ENCODE measurements at places on chromosomes 1 and 21. TPM values are rescaled to one million over a fixed set of nuclear protein-coding genes. Genes with fewer than 3 reads are reported as not detected.

GRCh38 chr1:178935610-178936009, 64.7 kb upstream of the ANGPTL1 start:
- DNase-seq: no peak

DNA sequence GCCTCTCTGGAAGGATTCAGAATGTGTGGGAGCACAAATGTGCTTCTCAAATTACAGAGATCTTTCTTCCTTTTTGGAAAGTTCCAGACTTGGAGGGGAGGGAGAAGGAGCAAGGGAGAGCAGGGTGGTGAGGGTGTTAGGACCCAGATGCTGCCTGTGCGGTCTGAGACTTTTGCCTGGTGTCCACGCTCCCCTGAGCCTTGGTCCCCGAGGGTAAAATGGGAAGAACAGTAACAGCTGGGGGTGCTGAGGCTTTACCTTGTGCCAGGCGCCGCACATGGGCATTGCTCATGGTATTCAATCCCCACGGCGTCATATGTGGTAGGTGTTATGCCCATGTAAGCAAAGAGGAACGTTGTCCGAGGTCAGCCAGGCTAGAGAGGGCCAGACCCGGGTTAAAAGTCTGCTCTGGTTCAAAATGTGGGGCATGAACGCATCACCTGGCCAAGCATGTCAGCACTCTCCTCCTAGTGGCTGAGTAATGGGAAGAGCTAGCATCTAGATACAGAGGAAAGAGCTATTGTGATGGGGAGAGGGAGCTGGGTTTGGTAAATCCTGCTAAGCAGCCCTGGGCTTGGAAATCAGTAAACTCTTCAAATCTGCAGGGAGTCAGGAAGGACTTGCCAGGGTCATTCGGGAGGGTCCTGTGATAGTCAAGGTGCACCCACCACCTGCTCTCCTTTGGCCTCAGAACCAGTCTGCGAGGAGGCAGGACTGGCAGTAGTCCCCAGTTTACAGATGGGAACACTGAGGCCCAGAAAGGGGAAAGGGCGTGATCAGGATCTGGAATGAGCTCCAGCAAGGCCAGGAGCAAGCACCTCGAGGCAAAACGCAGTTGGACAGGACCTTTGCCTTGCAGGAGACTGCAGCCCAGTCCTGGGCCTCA, 4.5 kb upstream of the RUNX3 start:
- no peak for DNase-seq

GRCh38 chr21:22900490-22900889, 1902.3 kb downstream of the NCAM2 start:
- no peak for DNase-seq

DNA sequence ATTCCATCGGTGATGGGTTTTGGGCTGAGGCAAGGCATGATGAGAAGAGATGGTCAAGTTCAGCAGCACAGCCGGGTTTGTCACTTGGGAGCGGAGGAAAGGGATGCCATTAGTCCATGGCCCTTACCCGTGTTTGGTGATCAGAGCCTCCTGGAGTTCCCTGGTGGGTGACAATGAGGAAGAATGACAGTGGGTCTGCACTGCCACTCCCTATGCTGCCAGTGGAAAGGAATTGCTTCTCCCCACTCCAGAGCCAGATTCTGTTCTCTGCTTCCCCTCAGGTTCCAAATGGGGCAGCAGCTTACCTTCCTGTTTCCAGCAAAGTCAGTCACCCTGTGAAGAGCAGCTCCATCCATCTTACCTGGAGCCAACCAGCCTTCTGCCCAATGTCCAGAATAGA, 393.1 kb downstream of the PTPRU start:
- DNase-seq: no peak

GRCh38 chr1:7404046-7404742, 366.9 kb upstream of the VAMP3 start:
- no peak for DNase-seq

GRCh38 chr1:26321315-26322041, 3.7 kb downstream of the CD52 start:
- DNase-seq: peak; percentile 90

DNA sequence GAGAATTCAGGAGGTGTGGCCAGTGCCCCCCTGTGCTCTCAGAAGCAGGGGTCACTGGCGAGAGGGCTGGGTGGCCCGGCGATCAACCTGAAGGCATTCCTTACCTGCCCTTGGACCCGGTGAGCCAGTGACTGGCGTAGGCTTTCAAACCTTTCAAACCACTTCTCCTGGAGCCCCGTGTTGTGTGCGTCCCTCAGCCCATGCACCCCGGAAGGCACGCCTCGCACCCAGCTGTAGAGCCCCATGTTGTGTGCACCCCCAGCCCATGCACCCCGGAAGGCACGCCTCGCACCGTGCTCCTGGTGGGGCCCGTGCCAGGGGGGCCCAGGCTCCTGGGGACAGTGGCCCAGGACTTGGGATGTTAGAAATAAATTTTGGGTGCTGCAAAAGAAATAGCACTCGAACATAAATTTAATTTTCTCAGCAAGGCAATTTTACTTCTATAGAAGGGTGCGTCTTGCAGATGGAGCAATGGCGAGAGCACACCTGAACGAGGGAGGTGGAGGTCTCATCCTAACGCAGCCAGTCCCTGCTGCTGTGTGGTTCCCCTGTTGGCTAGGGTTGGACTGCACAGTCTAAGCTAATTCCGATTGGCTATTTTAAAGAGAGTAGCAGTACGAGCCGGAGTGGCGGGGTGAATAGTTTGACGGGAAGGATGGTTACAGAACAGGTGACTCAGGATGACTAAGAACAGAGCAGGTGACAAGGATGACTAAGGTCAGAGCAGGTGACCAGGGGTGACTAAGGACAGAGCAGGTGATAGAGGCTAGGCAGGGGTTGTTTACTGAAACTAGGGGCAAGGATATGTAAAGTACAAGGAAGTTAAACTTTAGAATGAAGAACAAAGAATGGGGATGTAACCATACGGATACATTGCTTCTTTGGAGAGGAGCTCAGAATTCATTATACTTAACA, 47.4 kb downstream of the PRKCZ start:
- no peak for DNase-seq

DNA sequence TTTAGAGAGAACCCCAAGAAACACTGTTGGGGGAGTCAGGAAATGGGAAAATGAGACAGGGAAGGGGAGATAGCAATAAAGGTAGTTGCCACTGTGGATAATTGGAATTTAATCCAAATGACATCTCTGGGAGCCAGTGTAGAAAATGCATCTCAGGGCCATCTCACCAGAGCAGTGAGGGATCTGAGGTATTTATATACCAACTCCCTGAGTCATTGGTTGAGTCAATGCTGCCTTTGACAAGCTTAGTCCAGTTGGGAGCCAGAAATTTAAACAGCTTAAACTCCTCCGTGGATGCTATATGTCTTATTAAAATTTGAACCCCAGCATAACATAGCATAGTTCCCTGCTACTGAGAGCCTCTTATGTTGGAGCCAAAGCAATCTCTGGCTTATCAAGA, 140.3 kb downstream of the SLC30A10 start:
- no peak for DNase-seq

DNA sequence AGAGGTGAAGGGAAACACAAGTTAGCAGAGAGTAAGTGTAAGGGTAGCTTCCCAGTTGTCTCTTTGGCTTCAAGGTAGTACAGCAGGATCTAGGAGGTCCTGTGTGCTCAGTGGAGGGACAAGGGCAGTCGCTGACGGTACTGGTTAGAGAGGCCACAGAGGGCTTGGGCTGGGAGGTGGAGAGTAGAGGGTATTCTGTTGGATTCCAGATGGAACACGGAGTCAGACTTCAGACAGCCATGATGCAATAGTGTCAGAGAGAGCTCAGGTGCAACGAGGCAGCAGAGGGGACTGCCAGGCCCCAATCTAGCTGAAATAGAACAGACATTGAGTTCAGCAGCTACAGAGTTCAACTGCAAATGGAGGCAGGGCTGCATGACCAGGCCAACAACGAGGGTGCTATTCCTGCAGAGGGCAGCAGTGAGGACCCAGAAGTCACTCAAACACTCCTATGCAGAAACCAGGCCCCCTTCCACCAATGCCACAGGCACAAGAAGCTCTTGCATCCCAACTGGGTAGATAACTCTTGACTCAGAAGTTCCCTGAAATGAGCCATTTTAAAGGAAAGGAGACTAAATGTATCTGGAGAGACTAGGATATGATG, 325.0 kb upstream of the ESRRG start:
- DNase-seq: no peak

GRCh38 chr1:220498188-220498587, 29.7 kb upstream of the MARK1 start:
- no peak for DNase-seq

- peak; percentile 82 for DNase-seq
Measured at GRCh38 chr1:87826681-87827251, 498.1 kb downstream of the LMO4 start.

GRCh38 chr1:43454270-43455011, 710 bp upstream of the HYI start:
- DNase-seq: peak; percentile 70

- DNase-seq: no peak
Measured at GRCh38 chr1:151994956-151995355, 1.3 kb upstream of the S100A10 start.

- DNase-seq: no peak
Measured at GRCh38 chr1:109930252-109930993, 19.8 kb downstream of the CSF1 start.

GRCh38 chr1:234697741-234698140, 87.8 kb upstream of the IRF2BP2 start:
- DNase-seq: no peak

- no peak for DNase-seq
Measured at GRCh38 chr1:118861216-118861615, 126.9 kb downstream of the TBX15 start.

DNA sequence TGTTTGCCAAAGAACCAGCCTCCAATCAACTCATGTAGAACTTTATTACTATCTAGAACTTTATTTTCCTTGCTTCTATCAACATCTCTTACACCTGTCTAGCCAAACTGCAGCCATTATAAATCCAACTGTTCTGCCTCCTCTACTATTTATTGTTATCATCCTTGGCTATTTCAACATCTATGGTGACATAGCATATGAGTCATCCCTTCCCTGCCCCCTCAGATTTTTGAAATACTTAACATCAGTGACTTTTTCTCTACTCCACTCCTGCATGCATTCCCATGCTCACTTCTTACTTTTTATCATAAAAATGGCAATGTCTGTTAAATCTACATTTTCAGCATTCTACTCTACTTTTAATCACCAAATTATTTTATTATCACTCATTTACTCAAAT, 544.9 kb upstream of the NEGR1 start:
- DNase-seq: no peak

DNA sequence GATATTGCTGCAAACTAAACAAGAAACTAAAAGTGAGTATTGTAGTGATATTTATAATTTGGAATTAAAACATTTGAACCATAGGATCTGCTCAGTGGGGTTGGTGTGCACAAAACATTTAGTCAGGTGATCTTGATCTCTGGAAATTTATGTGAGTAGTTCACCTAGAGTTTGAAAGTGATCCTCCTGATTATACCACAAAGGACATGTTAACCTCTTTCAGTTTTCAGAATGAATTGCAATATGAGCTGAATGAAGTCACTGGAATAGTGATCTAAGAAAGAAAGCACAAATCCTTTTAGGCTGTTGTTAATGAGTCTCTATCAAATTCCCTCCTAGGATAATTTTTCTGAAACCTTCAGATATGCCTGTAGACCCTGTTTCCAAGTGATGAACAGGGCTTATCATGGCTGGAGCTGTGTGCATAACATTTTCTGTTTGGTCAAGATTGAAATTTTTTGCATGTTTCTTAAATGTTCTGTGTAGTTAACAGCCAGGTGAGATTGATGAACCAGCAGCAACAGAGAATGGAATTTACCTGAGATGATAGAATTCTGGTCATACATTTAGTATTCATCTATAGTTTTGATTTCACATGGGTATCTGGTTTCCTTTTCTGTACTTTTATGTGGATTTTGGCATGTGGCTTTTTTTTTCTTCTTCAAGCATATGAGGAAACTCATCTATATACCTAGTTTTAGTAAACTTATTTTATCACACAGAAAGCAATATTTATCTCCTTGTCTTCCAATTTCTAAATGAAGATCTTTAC, 25.5 kb downstream of the CDC14A start:
- no peak for DNase-seq

DNA sequence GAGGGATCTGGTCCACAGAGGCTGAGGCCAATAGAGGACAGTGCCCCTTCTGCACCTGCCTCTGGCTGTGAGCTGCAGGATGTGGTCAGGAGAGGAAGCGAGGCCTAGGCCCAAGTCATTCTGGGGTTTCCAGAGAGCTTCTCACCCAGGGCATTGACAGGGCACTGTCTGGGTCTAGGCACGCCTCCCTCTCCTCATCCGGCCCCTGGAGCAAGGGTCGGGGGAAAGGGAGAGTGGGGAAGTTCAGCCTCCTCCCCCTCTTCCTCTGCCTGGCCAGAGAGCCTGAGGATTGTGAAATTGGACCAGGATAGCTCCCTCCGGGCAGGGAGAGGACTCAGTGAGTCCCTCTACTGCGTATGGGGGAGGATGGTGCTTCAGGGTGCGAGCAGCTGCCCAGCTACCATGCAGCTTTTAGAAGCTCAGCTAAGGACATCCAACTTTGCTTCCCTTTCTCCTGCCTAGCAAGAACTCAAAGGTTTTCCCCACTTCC, 6.3 kb upstream of the INAVA start:
- DNase-seq: no peak

- no peak for DNase-seq
Measured at GRCh38 chr1:4836574-4836973, 182.2 kb downstream of the AJAP1 start.

DNA sequence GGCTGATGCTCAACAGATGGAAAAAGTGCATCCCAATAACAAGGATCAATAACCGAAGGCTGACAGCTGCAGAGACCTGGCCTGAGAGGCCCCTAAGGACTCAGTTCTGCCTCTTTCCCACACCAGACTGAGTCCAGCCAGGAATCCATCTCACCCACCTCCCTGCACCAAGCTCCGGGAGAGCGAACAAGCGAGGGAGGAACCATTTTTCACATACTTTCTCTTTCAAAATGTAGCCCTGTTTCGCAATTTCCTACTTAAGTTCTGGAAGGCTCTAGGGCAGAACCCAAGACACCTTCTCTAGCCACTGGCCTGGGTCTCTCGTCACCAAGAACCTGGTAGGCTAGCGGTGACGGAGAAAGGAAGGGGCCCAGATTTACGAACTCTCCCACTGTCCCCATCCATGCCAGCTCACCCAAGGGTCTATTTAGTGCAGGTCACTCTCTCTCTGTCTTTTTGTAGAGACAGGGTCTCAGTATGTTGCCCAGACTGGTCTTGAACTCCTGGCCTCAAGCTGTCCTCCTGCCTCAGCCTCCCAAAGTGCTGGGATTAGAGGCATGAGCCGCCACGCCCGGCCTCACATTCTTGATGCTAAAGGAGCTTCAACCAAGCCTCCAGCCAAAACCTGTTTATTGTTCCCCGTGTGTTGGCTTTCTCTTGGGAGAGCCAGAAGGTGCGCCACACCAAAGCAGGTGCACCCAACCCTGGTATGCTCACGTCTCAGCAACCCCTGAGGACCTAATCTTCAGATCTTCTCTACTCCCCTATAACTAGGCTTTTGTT, 10.9 kb upstream of the GNL2 start:
- no peak for DNase-seq

- no peak for DNase-seq
Measured at GRCh38 chr1:227934476-227935313, 13.0 kb downstream of the WNT9A start.

GRCh38 chr1:109201123-109201703, 12.5 kb upstream of the SARS1 start:
- no peak for DNase-seq

GRCh38 chr1:26038904-26039303, 7.0 kb downstream of the SLC30A2 start:
- no peak for DNase-seq

GRCh38 chr1:168709405-168710363, 19.3 kb downstream of the DPT start:
- peak; percentile 69 for DNase-seq

CLCA4 gene
- not detected for polyA plus RNA-seq

GJA8 gene
- not detected for polyA plus RNA-seq

FAM151A gene
- 0.16 TPM for polyA plus RNA-seq

HFM1 gene
- polyA plus RNA-seq: 2.7 TPM

WNT3A gene
- polyA plus RNA-seq: not detected

SPAG17 gene
- polyA plus RNA-seq: not detected
